ELR (cell line): ENCODE measurements at places on chromosomes 16 and 17.
A peak's percentile ranks its signal among the peaks of the same experiment; 100 is the strongest.

DNA sequence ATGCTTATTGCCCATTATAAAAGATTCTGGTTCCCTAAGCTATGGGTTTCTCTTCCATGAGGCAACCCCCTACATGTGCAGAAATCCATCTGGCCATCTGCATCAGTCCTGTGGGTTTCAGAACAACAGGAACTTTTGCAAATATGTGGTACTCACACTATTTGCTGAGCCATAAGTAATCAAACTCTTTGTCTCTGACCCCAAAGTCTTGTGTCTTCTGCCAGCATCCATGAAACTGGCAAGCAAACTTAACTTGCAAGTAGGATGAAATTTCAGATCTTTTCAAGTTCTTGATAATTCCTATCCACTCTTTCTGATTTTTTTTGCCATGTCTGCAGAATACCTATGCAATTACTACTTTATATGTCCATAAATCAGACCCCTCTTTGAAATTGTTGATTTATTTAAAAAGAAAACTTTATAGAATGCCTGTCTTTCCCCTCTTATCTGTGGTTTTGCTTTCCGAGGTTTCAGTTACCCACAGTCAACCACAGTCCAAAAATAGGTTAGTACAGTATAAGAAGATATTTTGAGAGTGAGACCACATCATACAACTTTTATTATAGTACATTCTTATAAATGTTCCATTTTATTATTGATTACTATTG lies 158.4 kb upstream of the IRX3 start:
- DNase-seq = no peak

DNA sequence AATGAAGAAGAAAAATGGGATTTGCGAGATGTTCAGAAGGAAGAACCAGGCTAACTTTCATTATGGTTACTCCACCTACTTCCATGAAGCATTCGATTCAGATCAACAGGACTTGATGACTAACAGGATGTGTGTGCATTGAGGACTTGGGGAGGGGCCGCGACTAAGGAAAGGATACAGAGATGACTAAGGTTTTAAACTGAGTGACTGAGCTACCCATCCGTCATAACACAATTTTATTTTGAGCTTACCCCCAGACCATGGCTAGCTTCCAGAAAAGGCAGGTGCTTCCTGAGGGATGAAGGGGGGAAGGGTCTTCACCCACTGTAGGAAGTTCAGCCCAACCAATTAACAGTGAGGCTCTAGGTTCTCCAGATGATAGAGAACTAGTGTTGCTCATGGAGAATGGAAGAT lies 2.5 kb upstream of the CDYL2 start:
- DNase-seq = peak; percentile 88

DNA sequence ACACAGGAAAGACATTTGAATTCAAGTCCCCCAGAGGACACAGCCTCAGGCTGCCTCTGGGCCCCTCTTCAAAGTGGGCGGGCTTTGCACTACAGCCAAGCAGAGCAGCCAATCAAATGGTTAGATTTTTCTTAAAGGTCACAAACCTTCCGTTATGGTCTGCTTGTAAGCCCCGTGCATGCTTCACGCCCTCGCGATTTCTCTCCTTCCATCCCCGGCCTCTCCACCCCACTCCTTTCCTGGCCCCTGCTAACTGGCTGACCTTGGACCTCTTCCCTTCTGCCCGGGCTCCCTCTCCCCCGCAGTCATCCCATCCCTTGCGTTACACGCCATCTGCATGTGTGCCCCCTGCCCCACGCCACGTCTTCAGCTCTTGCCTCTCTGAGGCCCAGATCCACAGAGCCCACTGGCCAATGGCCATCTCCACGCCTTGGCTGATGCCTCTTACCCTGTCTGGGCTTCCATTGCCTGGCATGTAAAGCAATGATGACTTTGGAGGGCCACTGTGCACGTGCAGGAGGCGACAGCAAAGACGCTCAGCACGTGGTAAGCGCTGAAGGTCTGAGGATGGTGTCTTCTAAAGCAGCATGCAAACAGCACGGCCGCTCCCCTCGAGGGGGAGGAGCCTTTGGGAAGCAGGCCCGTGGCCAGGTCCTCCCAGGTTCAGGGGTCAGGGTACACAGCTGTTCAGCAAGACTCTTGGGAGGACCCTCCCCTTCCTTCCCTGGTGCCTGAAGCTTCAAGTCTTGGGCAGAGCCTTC lies 86.8 kb downstream of the ZDHHC7 start:
- DNase-seq = no peak

DNA sequence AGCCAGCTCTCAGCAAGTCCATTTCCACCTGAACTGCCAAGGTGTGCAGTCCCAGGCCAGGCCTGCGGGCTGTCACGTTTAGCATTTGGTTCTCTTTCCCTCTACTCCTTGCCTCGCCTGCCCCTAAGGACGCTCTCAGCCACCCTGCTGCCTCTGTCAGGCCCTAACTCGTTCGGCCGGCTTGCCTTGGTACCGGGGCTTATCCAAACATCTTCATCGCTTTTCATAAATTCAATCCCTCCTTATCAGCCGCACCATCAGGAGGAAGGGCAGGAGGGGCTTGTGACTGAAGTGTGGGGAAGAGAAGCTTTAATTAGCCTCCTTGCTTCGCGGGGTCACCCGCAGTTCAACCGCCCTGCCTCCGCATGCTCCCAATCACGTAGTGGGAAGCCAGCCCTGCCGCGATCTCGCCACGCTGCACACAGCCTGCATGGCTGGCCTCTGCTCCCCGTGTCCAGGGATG lies 231.1 kb downstream of the SOX9 start:
- DNase-seq = no peak

DNA sequence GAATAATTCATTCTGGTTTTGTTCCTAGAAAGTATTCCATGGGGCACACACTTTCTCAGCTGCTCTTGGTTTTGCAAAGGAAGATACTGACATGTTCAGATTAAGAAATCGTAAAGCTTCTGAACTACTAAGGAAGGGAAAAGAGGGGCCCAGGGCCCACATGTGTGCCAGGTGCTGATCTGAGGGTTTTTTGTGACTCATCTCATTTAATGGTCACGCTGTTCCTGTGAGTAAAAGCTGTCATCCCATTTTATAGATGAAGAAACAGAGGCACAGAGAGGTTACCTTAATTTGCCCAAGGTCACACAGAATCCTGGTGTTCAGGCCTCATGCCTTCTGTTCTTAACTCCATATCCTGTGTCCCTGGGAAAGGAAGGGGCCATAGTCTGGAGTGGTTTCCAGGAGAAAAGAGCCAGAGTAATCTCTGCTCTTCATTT lies 113.2 kb downstream of the MSI2 start:
- DNase-seq = peak; percentile 50

GRCh38 chr17:14864127-14864526 lies 401.0 kb downstream of the PMP22 start:
- DNase-seq = no peak

GRCh38 chr17:61389670-61390478 lies 9.8 kb upstream of the TBX2 start:
- peak; percentile 38 for DNase-seq

- no peak for DNase-seq
Observed at GRCh38 chr16:87700406-87701077, 65.2 kb downstream of the KLHDC4 start.

DNA sequence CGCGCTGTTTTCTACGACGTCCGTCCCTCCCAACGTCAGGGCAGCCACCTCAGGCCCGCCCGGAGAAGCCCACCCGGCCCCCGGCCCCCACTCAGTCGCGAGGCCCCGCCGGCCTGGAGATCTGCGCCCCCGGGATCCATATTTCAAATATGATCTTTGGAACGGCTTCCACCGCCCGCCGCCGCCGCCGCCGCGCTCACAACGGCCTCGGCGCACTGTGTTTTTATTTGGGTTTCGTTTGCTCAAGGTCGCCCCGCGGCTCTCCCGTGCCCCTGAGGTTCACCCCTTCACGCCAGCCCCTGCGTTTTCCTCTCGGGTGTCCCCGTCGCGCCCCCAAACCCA lies 4.2 kb upstream of the CBX4 start:
- DNase-seq = peak; percentile 18

DNA sequence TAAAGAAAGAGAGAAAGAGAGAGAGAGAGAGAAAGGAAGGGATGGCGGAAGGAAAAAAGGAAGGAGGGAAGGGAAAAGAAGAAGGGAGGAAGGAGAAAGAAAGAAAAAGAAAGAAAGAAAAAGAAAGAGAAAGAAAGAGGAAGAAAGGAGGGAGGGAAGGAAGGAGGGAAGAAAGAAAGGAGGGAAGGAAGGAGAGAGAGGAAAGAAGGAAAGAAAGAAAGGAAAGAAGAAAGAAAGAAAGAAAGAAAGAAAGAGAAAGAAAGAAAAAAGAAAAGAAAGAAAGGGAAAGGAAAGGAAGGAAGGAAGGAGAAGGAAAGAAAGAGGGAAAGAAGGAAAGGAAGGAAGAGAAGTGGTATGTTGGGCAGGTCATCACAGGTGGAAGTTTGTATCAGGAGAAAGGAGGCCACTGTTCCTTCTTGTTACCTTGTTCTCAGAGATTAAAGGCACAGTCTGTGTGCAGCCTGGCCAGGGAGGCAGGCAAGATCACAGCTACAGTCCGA lies 19.3 kb downstream of the SLC35G3 start:
- DNase-seq = no peak

DNA sequence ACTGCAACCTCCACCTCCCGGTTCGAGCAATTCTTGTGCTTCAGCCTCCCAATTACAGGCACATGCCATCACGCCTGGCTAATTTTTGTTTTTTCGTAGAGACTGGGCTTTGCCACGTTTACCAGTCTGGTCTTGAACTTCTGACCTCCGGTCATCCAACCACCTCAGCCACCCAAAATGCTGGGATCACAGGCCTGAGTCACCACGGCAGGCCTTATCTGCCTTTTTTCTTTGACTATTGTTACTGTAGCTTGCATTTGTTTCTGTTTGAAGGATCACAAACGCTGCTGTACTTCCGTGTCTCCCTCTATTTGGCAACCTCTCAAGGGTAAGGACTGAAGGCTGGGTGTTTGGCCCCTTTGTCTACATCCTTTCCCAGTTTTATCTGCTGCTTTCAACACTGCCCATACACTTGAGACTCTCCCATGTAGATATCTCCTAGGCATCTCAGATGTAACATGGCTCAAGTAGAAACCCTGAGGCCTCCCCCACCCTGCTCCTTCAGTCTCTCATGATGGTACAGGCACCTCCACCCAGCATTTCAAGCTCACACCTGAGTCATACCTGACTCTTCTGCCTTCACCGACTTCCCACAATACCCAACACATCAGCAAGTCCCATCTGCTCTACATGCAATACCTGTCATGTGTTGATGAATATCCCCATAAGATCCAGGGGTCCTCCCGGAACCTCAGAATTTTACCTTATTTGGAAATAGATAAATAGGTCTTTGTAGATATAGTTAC lies 219.0 kb downstream of the CPPED1 start:
- DNase-seq = no peak

- DNase-seq = no peak
Observed at GRCh38 chr17:7580604-7581575, 1.5 kb downstream of the CD68 start.

- DNase-seq = peak; percentile 48
Observed at GRCh38 chr17:35879773-35880654, at the start of gene CCL5. CCL5 (minus strand) TSS chr17:35880360.

DNA sequence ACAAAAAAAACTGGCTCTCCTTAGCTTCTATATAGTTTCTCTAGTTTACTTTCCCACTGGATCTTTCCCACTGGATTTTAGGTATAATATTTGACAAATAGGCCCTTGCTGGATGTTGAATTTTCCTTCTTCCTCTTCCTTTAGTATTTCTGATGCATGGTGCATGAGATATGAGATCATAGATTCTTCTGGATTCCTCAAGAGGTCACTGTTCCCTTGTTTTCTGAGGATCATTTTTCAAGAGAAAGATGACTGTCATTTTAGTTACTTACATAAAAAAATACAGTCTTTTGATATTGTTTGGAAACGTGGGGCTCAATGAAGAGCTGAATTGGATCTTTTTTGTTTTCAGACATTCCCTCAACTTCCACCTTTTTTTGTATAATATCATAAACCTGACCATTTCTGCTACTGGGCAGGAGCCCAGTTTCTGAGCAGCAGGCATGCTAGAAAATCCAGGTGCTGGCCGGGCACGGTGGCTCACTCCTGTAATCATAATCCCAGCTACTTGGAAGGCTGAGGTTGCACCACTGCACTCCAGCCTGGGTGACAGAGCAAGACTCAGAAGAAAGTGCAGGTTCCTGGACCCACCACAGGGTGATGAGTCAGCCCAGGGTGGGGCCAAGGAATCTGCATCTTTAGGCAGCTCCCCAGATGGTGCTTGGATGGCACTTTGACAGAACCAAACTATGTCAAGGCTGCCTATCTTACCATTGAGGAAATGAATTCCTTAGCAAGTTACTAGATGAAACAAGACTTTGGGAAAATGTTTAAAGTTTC lies 70.3 kb downstream of the SDR42E1 start:
- DNase-seq = peak; percentile 64

- DNase-seq = no peak
Observed at GRCh38 chr16:84356591-84357116, 11.7 kb upstream of the ATP2C2 start.

- DNase-seq = no peak
Observed at GRCh38 chr16:85525420-85526184, 87.5 kb upstream of the GSE1 start.

DNA sequence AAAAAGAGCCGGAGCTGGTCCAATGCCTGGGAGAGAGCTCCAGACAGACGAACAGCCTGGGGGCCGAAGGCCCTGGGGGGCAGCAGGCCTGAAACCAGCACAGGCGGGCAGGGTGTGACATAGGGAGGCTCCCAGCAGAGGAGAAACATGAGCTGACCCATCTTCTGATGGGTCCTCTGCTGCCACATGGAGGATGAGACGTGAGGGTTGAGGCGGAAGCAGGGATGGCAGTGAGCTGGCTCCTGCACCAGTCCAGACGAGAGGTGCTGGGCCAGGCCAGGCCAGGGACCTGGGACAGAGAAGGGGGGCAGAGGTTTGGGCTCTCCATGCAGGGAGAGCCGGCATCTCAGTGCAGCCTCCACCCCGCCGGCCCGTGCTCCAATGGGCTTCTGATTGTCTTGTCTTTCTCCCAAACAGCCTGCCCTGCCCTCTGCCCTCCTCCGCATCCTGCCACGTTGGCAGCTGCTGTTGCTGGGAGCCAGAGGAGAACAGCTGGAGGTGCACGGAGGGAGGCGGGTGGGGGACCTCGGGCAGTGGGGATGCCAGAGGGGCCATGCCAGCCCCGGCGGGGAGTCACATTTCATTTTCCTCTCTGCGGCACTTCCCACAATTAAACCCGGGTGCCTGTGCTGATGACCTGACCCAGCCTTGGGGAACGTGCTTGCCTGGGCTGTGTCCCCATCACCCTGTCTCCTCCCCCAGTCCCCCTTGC lies 139.1 kb upstream of the GSE1 start:
- no peak for DNase-seq

DNA sequence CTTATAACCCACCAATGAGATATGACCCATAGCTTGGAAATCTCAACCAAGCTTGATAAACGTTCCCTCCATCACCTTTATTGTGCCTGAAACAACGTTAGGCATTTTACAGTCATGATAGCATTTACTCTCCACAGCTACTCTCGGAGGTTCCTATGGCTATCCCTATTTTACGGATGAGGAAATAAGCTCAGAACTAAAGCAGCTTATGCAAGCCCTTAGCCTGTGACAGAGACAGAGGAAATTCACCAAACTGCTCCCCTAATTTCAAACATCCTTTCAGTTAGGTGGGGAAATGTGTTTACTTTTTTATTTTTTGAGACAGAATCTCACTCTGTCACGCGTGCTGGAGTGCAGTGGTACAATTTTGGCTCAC lies 18.7 kb downstream of the DCUN1D3 start:
- DNase-seq = no peak
